Memory B cell (primary cell): ENCODE measurements at places on chromosomes 5 and 9.

GRCh38 chr9:88837731-88838130 is 153.5 kb upstream of the S1PR3 start:
- DNase-seq = no peak

- no peak for DNase-seq
These were observed 17.4 kb downstream of the TMOD1 start for GRCh38 chr9:97518909-97519307.

DNA sequence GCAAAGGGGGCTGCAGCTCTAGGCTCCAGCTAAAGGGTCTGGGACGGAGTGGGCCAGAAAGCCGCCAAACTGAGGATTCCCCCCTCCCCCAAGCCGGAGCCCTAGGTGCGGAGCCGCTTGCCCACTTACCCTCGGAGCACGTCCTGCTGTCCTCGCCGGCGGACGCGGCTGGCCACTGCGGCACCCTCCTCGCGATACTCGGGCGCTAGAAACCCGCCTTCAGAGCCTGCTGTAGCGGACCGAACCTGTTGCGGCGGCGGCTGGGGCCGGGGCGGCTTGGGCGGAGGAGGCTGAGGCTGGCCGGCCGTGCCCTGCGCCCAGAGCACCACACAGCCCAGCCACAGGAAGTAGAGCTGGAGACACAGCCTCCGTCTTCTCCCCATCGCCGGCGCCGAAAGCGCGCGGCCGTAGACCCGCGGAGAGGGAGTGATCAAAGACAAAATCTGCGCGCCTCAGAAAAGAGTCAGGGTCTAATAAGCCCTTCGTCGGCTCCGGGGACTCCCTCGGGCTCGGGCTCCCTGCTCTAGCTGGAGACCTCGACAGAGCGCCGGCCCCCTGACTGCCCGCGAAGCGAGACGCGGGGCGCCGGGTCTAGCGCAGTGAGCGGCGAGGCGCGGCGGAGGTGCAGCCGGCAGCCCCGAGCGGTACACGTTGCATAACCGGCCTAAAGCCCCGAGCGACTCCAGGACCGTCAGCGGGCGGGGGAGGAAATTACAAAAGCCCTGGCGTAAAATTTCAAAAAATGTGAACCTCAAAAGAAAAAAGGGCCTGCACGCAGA is 635 bp downstream of the FBN2 start:
- DNase-seq = no peak

GRCh38 chr9:89801742-89802670 is 197.2 kb downstream of the GADD45G start:
- no peak for DNase-seq

DNA sequence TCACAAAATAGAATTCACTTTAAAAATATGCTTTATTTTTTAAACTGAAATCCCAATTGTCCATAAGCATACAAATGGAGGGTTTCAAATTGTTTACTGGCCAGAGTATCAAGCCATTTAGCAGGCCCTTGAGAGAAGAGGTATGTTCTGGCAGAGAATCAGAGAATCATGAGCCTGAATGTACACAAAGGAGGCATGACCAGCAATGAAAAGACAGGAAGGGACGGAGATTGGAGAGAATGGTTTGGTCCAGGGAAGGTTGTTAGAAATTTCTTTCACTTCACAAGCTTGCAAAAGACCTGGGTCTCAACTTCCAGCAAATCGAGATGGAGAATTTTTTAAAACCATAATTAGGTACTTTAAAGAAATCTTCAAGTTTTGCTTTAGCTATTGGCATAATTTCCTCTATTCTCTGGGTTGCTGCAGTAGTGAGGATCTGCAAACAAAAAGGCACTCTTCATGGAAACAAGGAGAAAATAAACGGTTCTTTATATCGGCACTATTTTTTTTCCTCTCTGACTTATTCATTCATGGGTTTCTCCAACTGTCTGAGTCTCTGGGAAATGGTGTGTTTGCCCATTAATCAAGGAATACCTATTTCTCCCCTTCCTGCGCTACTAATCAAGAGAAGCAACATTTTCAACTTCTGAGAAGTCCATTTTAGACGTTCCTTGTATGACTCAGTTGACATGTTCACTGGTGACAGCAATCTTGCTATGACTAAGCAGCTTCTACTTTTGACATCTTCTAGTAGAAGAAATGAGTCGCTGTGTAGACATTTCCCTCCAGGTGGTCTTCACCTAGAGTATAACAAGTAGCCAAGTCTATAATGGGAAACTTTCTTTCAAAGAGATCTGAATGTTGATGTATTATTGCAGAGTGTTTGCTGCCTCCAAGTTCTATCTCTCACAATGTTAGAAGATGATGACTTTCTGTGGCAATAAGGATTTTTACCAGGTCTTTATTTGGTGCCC is 23.1 kb upstream of the ERCC6L2 start:
- no peak for DNase-seq
